Endodermal cell (in vitro differentiated cells): ENCODE measurements at places on chromosomes 16 and 17. TPM values are rescaled to one million over a fixed set of nuclear protein-coding genes. Genes with fewer than 3 reads are reported as not detected.
A peak's percentile ranks its signal among the peaks of the same experiment; 100 is the strongest.

GRCh38 chr17:74875977-74876593 is 3.3 kb upstream of the FDXR start:
- peak; percentile 70 for DNase-seq

GRCh38 chr17:79051306-79051705 is 23.3 kb upstream of the ENGASE start:
- DNase-seq = no peak

DNA sequence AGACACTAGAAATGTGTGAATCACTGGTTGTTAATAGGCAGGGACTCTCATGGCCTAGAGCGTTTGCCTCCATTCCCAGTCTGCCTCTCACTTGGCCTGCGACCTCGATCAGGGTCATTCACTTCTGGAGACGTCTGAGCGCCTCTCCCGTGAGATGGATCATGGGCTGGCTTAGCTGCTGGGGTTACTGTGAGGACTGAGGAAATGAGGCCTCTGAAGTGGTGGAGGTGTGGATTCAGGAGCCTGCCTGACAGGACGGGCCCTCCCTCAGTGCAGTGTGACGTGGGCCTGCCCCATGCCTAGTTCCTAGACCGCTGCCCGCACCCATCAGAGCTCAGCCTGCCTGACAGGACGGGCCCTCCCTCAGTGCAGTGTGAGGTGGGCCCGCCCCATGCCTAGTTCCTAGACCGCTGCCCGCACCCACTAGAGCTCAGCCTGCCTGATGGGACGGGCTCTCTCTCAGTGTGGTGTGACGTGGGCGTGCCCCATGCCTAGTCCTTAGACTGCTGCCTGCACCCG is 61.9 kb downstream of the BANP start:
- DNase-seq = peak; percentile 37

GRCh38 chr17:72334205-72334604 is 213.4 kb downstream of the SOX9 start:
- no peak for DNase-seq

DNA sequence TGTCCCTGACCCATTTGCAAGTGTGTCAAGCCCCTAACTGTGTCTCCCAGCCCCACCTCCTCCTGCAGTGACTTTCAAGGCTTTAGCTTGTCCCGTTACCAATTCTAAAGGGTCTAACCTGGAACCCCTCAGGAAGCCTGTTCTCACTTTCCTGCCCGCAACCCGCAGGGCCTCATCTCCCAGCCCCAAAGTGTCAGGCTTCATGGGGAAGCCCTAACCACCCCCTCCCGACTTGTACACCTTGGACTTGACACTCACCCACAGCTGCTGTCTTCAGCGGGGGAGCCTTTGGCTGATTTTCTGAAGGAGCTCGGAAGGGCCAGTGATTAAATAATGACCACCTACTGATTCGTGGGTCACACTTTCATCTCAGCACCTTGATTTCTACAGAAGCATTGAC is 33.1 kb downstream of the NLRC5 start:
- DNase-seq = peak; percentile 37

GRCh38 chr16:53519417-53520091 is 16.5 kb upstream of the AKTIP start:
- DNase-seq = no peak

GRCh38 chr17:37701496-37701898 is 43.4 kb downstream of the HNF1B start:
- peak; percentile 87 for DNase-seq

- peak; percentile 84 for DNase-seq
Observed at GRCh38 chr16:68229431-68230175, 6.3 kb downstream of the ESRP2 start.

Gene TUBB3
- total RNA-seq = 109 to 157 TPM (median 123 TPM) in 3 replicates

Gene PRAC1
- not detected in 2 replicates for total RNA-seq

Gene FOXJ1
- total RNA-seq = 17.8 and 19.6 TPM in 2 replicates

Gene C17orf100
- 2.7 to 4.8 TPM (median 3.1 TPM) in 3 replicates for total RNA-seq

Gene MEFV
- not detected in 2 replicates for total RNA-seq
